ENCODE measurements at places on chromosomes 2 and 18.
A peak's percentile ranks its signal among the peaks of the same experiment; 100 is the strongest.

GRCh38 chr18:11847811-11848210 lies 3.4 kb upstream of the CHMP1B start:
- H3K27ac ChIP-seq, result no peak overlapping the region
- H3K4me3 ChIP-seq, result no peak overlapping the region
- H3K27me3 ChIP-seq, result no peaks in the 10 kb centered on the region
- DNase-seq, result no peak
- no peaks in the 10 kb centered on the region for H3K36me3 ChIP-seq

DNA sequence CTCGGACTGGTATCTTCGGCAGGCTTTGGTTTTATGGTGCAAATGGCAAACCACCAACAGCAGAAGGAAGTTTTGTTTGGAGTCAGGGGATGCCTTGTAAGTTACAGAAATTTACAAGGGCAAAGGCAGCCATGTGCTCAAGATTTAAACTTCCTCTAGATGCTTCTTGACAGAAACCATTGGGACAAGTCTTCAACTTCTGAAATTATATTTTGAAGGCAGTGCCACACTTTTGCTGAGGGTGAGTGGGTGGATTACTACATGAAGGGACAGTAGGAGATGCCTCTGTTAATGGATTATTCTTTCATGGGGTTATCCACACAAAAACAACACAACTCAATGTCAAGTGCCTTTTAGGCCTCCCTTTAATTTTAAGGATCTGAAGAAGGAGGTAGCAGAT lies 97.9 kb downstream of the VAPA start:
- no peak overlapping the region for H3K27ac ChIP-seq
- DNase-seq, result no peak
- H3K27me3 ChIP-seq, result no peaks in the 10 kb centered on the region

DNA sequence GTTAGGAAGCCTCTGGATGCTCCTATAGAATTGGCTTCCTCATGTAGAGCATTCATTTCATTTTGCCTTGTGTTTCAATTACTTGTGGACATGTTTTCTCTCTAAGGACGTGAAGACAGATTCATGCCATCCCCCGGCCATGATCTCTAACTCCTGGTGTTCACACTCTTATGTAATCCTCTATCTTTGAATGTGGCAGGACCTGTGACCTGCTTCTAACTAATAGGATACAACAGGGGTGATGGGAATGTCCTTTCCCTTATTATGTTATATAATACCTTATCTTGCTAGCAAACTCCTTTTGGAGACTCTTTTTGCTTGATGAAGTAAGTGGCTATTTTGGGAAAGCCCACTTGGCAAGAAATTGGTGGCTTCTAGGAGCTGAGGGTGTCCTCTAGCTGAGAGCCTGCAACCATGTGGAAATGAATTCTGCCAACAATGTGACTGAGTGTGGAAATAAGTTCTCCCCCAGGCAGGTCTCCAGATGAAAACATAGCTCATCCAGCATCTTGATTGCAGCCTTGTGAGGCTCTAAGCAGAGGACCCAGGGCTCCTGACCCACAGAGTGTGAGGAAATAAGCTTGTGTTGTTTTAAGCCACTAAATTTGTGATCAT lies 13.8 kb downstream of the DPYSL5 start:
- 0 out of 2 replicates have a peak, but pooled peaks cover 3% of the 10 kb centered on the region for H3K27me3 ChIP-seq
- H3K36me3 ChIP-seq, result no peaks in the 10 kb centered on the region
- H3K4me3 ChIP-seq, result no peak overlapping the region
- no peaks in the 10 kb centered on the region for H3K4me1 ChIP-seq
- DNase-seq, result no peak

- peaks cover 2% of the 10 kb centered on the region for H3K4me1 ChIP-seq
- H3K36me3 ChIP-seq, result no peaks in the 10 kb centered on the region
- H3K27ac ChIP-seq, result no peak overlapping the region
- no peak overlapping the region for H3K4me3 ChIP-seq
- no peaks in the 10 kb centered on the region for H3K27me3 ChIP-seq
These were observed 80.0 kb downstream of the EXOC6B start for GRCh38 chr2:72745679-72746368.

DNA sequence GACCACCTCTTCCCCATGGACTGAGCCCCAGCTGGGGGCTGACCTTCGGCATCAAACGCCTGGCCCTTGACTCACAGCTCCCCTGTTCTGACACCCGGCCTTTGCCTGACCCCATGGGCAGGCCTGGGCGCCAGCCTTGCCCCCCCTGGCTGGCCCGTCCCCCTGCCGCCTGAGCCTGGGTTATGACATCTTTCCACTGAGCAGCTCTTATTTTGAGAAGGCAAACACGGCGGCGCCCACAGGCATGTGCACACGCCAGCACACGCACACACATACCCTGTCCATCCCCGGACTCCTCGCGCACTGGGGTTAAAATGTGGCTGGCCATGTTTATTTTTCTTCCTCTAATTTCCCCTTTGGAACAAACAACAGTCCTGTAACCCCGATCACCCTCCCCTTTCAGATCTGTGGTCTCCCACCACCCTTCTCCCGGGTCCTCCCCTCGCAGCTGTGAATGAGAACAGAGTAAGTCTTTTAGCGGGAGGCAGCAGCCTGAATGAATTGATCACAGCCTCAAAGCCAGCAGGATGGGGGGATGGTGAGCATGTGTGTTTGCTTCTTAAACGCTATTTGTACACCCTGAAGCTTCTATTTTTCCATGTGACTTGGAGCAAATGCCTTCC lies 11.8 kb upstream of the ATOH8 start:
- DNase-seq, result peak; percentile 91
- H3K27ac ChIP-seq, result peak overlapping the region; percentile 95
- no peaks in the 10 kb centered on the region for H3K27me3 ChIP-seq
- H3K36me3 ChIP-seq, result no peaks in the 10 kb centered on the region
- H3K4me3 ChIP-seq, result peak overlapping the region; percentile 27
- peaks cover 51% of the 10 kb centered on the region for H3K4me1 ChIP-seq

DNA sequence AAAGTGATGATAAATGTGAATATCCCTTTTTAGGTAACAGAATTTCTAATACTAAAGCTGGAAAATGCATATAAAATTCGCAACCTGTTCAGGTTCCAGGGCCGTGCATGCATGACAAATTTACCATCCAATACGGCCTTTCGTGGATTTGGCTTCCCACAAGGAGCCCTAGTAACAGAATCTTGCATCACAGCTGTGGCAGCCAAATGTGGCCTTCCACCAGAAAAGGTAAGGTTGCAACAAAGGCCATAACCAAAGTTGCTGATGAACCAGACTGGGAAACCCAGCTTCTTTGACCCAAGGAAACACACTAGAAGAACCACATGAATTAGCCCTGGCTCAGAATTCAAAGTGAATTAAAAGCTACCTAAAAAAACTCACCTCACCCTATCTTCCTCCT lies 49.6 kb upstream of the BZW1 start:
- no peak overlapping the region for H3K4me3 ChIP-seq
- H3K4me1 ChIP-seq, result no peaks in the 10 kb centered on the region
- no peaks in the 10 kb centered on the region for H3K36me3 ChIP-seq
- DNase-seq, result no peak

GRCh38 chr2:40028792-40029488 lies 249.9 kb upstream of the THUMPD2 start:
- H3K27ac ChIP-seq, result no peak overlapping the region
- no peak overlapping the region for H3K4me3 ChIP-seq
- DNase-seq, result no peak
- no peaks in the 10 kb centered on the region for H3K36me3 ChIP-seq
- no peaks in the 10 kb centered on the region for H3K4me1 ChIP-seq

DNA sequence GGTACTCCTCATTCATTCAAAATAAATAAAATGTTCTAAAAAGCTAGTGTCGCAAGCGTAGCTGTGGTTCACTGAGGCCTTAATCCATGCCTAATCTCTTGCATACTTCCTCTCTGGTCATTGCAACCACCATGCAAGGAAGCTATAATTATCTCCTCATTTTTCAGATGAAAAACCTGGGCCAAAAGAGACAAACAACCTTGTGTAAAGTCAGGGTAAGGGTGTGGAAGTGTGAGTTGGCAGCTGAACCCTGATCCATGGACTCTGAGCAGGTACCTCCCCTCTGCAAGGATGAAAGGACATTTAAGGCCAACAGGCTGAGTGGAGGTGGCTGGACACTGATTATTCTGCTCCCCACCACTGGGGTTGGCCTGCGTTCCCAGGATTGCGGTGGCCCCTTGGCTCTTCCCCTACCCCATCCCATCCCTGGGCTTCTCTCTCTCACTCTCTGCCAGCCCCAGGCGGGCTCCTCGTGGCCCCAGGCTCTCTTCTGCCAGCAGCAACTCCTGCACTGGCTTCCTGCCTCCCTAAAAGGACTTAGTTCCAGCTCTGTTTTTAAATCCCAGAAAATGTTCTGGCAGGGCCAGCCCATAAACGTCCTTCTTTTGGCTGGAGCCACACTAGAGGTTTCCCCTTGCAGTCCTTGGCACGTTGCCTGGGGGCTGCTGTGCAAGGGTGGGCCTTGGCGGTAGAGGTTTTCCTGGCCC lies 72.0 kb upstream of the AFF3 start:
- no peaks in the 10 kb centered on the region for H3K27me3 ChIP-seq
- H3K36me3 ChIP-seq, result no peaks in the 10 kb centered on the region

- H3K27ac ChIP-seq, result no peak overlapping the region
- H3K36me3 ChIP-seq, result no peaks in the 10 kb centered on the region
- H3K27me3 ChIP-seq, result no peaks in the 10 kb centered on the region
- no peaks in the 10 kb centered on the region for H3K4me1 ChIP-seq
- H3K4me3 ChIP-seq, result no peak overlapping the region
These were observed 437 bp downstream of the LDLRAD4 start for GRCh38 chr18:13218997-13219396.

DNA sequence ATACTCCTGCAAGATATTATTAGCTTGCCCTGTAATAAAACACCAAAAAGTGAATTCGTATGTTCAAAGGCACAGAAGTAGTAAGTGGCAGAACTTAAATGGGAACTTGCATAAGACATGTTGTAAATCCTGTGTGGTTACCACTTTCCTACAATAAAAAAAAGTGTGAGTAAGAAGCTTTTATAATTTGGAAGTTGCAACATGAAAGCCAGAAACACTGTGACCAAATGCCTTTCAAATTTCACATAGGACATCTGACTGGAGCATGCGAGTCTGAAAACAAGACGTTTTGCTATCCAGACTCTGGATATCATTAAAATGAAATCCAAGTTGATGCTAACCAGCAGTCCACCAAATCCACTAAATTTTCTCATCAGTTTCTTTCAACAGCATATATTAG lies 886.2 kb upstream of the NRXN1 start:
- H3K36me3 ChIP-seq, result no peaks in the 10 kb centered on the region
- no peaks in the 10 kb centered on the region for H3K27me3 ChIP-seq
- no peak overlapping the region for H3K4me3 ChIP-seq
- H3K27ac ChIP-seq, result no peak overlapping the region
- no peak for DNase-seq

GRCh38 chr2:67755156-67755882 lies 307.5 kb downstream of the C1D start:
- no peak for DNase-seq
- H3K4me3 ChIP-seq, result no peak overlapping the region
- peaks cover 8% of the 10 kb centered on the region for H3K27me3 ChIP-seq
- H3K4me1 ChIP-seq, result no peaks in the 10 kb centered on the region
- no peaks in the 10 kb centered on the region for H3K36me3 ChIP-seq

- H3K27ac ChIP-seq, result no peak overlapping the region
- peak; percentile 68 for DNase-seq
- no peaks in the 10 kb centered on the region for H3K36me3 ChIP-seq
- no peak overlapping the region for H3K4me3 ChIP-seq
These were observed 292.1 kb upstream of the KLHL29 start for GRCh38 chr2:23092831-23093230.

DNA sequence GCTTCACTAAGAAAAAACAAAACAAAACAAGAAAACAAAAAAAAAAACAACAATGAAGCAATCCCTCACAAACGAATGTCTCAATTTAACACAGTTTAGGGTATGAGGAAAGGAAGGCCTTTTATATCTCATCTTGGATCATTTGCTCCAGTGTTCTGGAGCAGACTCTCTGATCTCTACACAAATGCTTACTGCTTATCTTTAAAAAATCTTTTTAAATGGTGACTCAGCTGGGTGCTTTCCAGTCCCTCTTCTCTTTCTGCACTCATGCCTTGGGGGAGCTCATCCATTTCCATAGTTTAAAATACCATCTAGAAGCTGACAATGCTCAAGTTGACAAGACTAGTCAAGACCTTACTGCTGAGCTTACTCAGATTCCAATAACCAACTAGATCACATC lies 56.2 kb downstream of the ETAA1 start:
- DNase-seq, result no peak
- no peak overlapping the region for H3K27ac ChIP-seq
- H3K36me3 ChIP-seq, result no peaks in the 10 kb centered on the region

GRCh38 chr18:37287601-37288000 lies 278.0 kb downstream of the CELF4 start:
- H3K4me1 ChIP-seq, result no peaks in the 10 kb centered on the region
- DNase-seq, result no peak
- H3K36me3 ChIP-seq, result no peaks in the 10 kb centered on the region
- no peaks in the 10 kb centered on the region for H3K27me3 ChIP-seq
- no peak overlapping the region for H3K27ac ChIP-seq

DNA sequence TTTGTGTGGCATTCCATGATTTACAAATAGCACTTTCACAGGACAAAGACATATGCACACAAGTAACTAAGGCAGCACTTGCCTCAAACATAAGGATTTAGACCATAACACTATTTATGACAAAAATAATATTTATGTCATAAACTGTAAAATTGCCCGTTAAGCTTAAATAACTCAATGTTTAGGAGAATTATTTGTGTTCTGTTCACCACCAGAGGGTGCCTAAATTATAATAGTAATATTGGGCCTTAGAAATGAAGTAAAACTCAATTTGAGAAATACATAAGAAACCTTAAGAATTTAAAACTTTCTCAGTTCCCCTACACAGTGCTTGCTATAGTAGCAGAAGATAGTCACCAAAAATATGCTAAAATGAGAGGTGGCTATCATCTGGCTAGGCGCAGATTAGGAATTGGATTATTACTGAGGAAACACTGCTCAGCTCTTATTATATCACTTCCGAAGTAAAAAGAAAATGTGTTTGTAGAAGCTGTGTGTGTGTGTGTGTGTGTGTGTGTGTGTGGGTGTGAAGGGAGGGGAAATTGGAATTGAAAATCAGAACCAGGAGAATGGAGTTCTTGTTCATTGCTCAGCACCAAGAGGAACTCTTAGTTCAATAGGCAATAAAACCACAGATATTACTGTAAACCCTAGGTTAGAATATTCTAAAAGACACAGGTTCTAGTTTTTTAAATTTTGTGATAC lies 4.9 kb upstream of the CHN1 start:
- no peaks in the 10 kb centered on the region for H3K36me3 ChIP-seq
- no peak overlapping the region for H3K27ac ChIP-seq
- peaks cover 3% of the 10 kb centered on the region for H3K4me1 ChIP-seq
- no peaks in the 10 kb centered on the region for H3K27me3 ChIP-seq
- DNase-seq, result no peak
- no peak overlapping the region for H3K4me3 ChIP-seq

GRCh38 chr2:177972782-177973181 lies 99.8 kb downstream of the PDE11A start:
- DNase-seq, result no peak
- no peaks in the 10 kb centered on the region for H3K27me3 ChIP-seq
- no peaks in the 10 kb centered on the region for H3K36me3 ChIP-seq
- H3K4me3 ChIP-seq, result no peak overlapping the region

GRCh38 chr2:238285653-238286082 lies 2.7 kb downstream of the PER2 start:
- 0 out of 2 replicates have a peak, but pooled peaks cover 3% of the 10 kb centered on the region for H3K27me3 ChIP-seq
- H3K36me3 ChIP-seq, result no peaks in the 10 kb centered on the region
- peaks cover 31% of the 10 kb centered on the region for H3K4me1 ChIP-seq
- DNase-seq, result peak; percentile 76
- peak overlapping the region; percentile 71 for H3K27ac ChIP-seq
